ENCODE measurements at places on chromosomes 2 and 18. TPM values are rescaled to one million over a fixed set of nuclear protein-coding genes. Genes with fewer than 3 reads are reported as not detected.

GRCh38 chr2:205589479-205589878, 92.8 kb upstream of the NRP2 start:
- DNase-seq: no peak

GRCh38 chr2:129771418-129772189, 207.9 kb upstream of the RAB6C start:
- DNase-seq: no peak

GRCh38 chr2:100955226-100955625, 46.9 kb upstream of the RPL31 start:
- no peak for DNase-seq

GRCh38 chr2:7029291-7030059, 112.3 kb downstream of the RNF144A start:
- no peak for DNase-seq

GRCh38 chr18:41872206-41872605, 82.8 kb upstream of the PIK3C3 start:
- no peak for DNase-seq

The CNRIP1 gene
- total RNA-seq: 32.6 TPM

The IL37 gene
- total RNA-seq: not detected

The TUBA3E gene
- 0.10 TPM for total RNA-seq

The CNDP1 gene
- total RNA-seq: not detected

The FZD7 gene
- 25.2 TPM for total RNA-seq

Measured in H4 (cell line).